ENCODE measurements at places on chromosomes 1 and 21.

- DNase-seq: peak; percentile 63
Measured at GRCh38 chr1:85311818-85312217, 35.4 kb upstream of the BCL10 start.

DNA sequence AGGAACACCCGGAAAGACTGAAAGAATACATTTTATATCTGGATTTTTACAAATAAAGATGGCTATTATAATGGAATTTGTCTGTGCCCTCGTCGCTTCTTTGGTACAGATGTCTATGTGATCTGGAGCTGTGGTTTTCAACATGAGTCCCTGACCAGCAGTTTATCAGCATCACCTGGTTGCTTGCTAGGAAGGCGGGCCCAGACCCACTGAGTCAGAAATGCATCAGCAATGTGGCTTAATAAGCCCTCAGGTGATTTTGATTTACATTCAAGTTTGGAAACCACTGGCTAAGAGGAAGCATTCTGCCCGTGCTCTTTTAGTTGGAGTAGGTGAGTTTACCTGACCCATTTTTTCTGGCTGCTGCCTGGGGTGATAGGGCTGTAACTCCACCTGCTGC, 31.7 kb downstream of the ATP1A1 start:
- no peak for DNase-seq

DNA sequence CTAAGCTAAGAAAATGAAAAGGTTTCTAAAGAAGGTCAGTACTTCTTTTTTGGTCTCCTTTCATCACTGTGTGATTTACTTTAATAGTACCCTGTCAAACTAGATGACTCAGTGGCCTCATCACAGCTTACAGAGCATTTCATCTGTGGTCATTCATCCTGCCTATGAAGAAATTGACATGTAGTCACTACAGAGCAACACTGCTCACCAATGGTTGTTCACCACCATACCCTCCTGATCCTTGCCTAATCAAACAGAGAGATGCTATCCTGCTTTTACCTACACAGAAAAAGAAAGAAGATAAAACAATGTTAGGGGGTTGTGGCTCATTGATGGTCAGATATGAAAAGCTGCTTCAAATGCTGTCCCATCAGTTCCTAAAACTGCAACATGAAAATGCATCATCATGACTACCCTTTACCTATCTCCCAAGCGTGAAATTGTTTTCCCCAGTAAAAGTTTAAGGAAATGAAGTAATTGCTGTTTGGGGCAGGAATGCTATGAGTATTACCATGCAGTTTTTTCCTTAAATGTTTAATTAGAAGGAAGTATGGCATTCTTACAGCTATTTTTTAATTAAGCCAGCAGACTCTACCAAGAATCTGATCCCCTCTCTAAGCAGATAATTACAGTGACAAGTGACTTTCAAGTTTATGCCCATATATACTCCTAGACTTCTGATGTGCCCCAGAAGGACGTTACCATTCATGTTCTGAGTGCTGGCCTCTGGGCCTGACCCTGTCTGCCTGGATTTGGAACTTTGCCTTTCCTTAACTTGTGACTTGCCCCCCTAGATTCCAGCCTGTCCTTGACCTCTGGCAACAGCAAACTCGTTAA, 46.1 kb upstream of the FBXO28 start:
- no peak for DNase-seq

- no peak for DNase-seq
Measured at GRCh38 chr1:2535455-2535854, 5.4 kb upstream of the HES5 start.

- DNase-seq: no peak
Measured at GRCh38 chr1:60823151-60823550, 259.2 kb upstream of the NFIA start.

- DNase-seq: no peak
Measured at GRCh38 chr1:154519591-154519991, 17.4 kb upstream of the SHE start.

- no peak for DNase-seq
Measured at GRCh38 chr1:46084553-46085451, 47.6 kb downstream of the PIK3R3 start.

- no peak for DNase-seq
Measured at GRCh38 chr1:93704052-93704451, 22.4 kb upstream of the BCAR3 start.

GRCh38 chr1:96481409-96481808, 240.2 kb upstream of the PTBP2 start:
- DNase-seq: no peak

DNA sequence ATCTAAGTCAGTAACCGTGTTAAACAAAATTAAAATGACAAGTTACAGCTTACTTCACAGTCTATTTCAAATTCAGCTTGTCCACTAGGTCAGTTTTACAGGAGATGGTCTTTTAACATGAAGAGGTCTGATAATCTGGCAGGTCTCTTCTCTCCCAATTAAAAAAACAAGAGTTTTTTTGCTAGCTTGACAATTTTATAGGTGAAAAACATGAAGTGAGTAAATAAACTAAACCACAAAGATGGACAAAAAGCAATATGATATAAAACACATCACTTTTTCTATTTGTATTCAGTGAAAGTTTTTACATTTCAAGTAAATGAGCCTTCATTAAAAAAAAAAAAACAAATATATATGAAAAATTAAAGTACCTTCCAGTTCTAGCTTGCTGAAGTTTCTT, 25.0 kb upstream of the TTC39A start:
- DNase-seq: no peak

DNA sequence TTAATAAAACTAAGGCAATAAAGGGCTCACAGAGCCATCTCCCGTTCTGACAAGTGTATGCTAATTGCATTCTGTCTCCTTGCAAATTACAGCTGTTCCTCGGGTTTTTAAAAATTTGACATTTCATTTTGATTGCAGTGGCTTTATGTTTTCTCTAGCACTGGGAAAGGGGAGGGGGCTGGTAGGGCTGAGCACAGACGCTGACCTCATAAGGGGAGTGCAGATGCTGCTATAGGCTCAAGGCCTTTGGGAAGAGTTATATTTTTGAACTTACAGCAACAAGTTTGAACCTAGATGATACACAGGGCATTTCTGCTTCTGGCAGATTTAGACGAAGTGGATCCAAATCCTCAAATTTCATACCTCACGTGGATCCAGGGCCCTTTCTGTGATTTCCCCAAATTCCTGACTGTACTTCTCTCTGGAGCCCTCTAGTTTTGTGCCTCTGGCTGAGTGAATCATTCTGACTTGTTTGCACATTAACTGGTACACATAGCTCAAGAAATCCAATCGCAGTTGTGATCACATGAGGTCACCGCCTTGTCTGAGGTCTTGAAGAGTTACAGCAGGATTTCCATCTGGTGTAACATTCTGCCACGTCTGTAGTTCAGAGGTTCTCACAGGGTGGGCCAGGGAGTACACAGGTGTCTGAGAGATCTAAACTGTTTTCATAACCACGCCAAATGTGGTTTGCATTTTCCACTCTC, 230.3 kb downstream of the C1orf94 start:
- no peak for DNase-seq

- no peak for DNase-seq
Measured at GRCh38 chr1:226279498-226279897, 29.5 kb downstream of the LIN9 start.

DNA sequence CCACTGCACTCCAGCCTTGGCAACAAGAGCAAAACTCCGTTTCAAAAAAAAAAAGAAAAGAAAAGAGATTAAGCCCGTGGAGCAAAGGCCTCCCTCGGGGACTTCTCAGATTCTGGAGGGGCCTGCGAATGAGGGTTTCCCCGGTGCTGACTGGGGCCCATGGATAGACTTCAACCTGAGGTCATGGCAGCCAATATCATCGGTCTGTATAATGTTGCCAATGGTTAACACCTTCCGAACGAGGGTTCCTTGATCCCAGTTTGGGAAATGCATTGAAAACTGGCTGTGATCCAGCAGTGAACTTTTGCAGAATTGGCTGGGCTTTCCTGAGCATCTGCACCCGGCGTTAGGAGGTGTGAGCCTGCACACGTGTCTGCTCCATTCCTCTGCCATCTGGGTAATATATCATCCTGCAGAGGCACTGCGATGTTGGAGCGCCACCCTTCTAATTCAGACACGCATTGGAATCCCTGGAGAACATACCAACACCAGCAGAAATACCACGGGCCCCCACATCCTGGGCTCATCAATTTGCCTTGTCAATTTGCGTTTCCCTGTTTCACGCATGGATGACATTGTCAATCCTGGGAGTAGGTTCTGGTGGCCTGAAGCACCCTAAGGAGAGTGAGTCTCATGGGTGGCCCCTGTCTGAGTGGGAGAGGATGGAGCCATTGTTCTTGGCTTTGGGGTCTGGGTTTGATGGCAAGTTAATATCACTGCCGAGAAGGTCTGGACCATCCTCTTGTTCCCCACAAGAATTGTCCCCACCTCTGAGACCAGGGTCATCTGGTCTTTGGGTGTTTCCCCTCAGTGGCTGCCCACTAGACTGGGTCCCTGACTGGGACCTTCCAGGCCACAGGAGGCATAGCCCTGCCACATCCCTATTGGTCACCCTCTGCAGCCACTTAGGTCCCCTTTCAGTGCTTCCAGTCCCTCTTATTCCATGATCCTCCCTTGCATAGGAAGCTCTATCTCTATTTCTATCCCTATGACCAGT, 441.0 kb downstream of the PTPRU start:
- no peak for DNase-seq

DNA sequence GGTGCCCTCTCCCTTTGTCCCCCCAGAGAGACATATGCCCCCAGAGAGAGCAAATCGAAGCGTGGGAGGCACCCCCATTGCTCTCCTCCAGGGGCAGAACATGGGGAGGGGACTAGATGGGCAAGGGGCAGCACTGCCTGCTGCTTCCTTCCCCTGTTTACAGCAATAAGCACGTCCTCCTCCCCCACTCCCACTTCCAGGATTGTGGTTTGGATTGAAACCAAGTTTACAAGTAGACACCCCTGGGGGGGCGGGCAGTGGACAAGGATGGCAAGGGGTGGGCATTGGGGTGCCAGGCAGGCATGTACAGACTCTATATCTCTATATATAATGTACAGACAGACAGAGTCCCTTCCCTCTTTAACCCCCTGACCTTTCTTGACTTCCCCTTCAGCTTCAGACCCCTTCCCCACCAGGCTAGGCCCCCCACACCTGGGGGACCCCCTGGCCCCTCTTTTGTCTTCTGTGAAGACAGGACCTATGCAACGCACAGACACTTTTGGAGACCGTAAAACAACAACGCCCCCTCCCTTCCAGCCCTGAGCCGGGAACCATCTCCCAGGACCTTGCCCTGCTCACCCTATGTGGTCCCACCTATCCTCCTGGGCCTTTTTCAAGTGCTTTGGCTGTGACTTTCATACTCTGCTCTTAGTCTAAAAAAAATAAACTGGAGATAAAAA, 8.4 kb downstream of the EFNA3 start:
- DNase-seq: no peak

- DNase-seq: peak; percentile 34
Measured at GRCh38 chr1:211830328-211831142, at the start of gene LPGAT1. TSS of gene LPGAT1 (minus strand) at chr1:211830763. CDS start at chr1:211829296, 1,467 bp downstream.

DNA sequence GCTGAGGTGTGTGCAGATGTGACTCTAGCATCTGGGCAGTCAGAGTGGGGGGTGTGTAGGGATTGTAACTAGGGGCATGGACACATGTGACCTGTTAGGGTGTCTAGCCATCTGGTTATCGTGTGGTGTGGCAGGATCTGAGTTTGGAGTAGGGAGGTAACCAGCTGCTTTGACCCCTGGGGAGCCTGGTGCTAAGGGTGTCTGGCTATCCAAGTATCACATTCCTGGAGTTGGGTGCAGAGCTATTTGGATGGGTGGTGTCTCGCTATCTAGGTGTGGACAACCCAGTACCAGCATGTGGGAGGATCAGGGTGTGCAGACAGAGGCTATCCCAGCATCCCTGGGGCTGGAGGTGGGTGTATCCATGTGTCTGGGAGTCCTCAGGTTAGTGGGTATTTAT, 4.7 kb downstream of the PTPRU start:
- DNase-seq: no peak

- no peak for DNase-seq
Measured at GRCh38 chr1:228112617-228113016, 3.5 kb upstream of the MRPL55 start.

- no peak for DNase-seq
Measured at GRCh38 chr1:109275706-109276345, 7.1 kb downstream of the PSRC1 start.

DNA sequence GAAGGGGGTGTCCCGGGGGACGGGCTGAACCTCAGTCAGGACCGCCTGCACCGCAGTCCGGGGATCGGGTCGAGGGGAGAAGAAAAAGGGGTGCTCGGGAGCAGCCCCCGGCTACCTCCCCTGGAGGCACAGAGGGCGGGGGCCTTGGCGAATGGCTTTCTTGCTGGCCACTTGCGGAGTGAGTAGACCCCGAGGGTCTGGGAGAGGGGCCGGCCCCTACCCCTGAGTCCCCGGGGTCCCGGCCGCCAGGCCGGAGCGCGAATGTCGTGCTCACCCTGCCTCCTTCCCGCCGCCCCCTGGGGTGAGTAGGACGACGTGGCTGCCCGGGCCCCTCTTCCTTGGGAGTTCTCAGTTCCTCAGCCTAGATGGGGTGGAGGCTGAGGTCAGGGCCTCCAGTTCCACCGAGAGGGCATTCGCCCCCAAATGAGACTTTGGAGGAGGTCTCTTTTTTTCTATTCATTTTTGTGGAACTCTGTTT, 113.0 kb downstream of the OSBPL9 start:
- DNase-seq: no peak

- no peak for DNase-seq
Measured at GRCh38 chr21:22421416-22422180, 1423.4 kb downstream of the NCAM2 start.

DNA sequence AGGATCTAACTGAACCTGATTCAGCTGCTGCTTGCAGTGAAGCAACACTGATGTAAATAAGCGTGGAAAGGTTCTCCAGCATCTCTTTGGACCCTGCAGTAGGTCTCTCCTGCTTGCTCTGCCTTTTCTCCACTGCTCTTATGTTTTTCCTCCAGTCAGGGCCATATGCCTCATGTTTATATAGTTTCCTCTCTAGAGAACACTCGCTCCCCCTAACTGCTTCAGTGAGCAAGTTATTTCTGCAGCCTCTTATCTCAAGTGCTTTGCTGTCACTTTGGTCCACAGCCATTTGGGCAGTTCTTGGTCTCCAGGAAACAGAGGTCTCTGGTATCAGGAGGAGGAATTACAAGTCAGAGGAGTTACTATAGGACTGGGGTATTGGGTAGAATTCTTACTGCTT, 5.3 kb downstream of the PRUNE1 start:
- peak; percentile 79 for DNase-seq

DNA sequence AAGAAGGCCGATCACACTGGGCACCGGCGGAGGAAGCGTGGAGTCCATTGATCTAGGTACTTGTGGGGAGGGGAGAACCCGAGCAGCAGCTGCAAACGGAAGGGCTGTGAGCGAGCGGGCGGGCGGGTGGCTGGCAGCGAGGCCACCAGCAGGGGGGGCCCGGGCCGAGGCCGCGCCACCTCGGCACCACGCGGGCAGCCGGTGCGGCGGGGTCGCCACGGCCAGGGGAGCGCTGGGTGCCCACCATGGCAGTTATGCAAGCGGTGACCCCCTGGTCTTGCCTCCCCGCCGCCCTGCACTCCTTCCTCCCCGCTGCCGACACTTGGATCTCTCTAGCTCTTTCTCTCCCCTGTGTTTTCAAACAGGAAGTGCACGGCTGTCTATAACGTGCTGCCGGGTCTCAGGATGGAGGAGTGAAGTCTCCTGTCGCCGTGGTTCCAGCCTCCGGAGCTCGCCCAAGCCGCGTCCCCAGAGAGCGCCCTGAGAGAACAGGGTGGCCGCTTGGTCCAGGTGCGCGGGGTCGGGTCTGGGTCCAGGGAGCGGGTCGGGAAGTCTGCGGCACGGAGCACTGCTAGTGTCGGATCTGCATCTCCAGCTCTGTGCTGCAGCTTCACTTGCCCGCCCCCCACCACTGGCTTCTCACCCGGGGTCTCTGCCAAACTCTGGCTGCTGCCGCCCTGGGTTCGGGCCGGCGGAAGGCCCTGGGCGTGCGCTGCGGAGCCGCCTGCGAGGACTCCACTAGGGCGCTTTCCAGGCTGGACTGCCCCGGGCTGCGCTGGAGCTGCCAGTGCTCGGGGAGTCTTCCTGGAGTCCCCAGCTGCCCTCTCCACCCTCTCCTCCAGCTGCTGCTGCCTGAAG, 22.7 kb downstream of the LRRC8D start:
- peak; percentile 56 for DNase-seq
